Fibroblast of skin of right quadriceps (primary cell): ENCODE measurements at places on chromosomes 3 and 15.
A peak's percentile ranks its signal among the peaks of the same experiment; 100 is the strongest.

GRCh38 chr3:61448378-61448777 is 113.0 kb upstream of the PTPRG start:
- DNase-seq, result no peak

- DNase-seq, result no peak
These were observed 132.3 kb downstream of the NTRK3 start for GRCh38 chr15:88124199-88124598.

DNA sequence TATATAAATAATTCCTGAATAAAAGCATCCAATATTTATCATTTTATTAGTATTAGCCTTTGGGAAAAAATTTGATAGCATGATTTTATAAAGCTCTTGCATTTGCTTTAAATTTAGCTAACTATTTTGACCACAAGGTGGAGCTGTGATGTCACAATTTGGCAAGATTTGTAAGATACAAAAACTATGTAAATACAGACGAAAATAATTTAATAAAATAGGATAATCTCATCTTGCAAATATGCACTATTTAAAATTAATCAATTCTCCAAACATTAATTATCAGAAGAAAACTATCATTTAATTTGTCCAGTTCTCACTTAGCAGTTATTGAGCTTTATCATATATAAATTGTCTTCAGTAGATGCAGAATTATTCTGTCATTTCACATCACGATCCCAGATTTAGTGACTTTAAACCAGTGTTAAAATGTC is 95.4 kb downstream of the PLOD2 start:
- DNase-seq, result peak; percentile 69

DNA sequence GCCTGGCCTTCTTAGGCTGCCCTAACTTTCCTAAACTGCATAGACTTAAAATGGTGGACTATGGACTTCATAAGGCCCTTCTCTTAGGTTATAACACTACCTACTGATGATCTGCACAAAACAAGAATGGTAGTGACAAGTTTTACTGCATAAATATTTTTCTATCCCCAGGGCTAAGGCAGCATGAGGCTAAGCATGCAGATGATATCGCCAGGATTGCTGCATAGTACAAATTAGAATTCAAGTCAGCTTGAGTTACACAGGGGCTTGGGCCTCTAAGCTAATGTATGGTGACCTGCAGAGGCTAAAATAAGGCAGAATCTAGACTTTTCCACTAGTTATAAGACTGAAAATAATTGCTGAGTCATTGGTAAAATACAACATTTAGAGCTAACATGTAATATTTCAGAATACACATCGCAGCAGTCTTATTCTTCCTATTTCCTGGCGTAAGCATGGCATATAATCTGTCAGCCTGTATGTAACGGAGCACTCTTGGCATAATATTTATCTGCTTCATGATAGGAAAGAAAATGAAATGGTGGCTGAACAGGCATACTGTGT is 15.3 kb upstream of the RBMS3 start:
- no peak for DNase-seq

GRCh38 chr15:78730955-78731354 is 80.3 kb downstream of the ADAMTS7 start:
- DNase-seq, result no peak
